ENCODE measurements at places on chromosomes 3 and 15. TPM values are rescaled to one million over a fixed set of nuclear protein-coding genes. Genes with fewer than 3 reads are reported as not detected.

DNA sequence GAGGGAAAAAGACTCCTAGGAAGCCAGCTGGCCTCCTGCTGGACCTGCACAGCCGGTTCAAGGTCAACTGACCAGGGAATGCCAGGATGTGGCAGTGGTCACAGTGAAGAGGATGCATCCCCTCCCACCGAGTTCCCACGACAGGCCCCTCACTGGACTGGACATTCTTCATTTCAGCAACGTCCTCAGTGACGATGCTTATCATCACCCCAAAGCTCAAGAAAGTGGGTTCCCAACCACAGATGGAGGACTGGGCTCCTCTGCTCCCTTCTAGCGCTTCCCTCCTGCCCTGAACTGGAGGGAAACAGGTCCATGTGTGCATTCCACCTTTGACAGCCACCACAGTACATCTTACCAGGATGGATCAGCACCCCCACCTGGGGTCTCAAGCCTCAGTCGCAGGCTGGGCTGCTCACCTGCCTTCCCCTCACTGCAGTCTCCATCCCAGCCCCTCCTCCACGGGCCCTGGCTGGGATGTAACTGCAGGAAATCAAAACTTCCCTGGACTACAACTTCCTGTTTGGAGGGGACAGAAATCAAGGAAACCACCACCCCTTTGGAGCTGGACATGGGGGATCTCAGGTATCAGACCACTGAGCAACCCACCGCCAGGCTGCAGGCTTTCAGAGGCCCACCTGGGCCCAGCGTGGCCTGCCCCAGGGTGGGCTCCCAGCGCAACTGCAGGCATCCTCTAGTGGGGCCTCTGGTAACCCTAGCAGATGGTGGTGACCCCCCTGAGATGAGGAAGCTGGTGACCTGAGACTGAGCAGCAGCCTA is 7.3 kb downstream of the CALML4 start:
- H3K27me3 ChIP-seq = no peaks in the 10 kb centered on the region
- H3K4me3 ChIP-seq = no peak overlapping the region
- no peak overlapping the region for H3K27ac ChIP-seq

GRCh38 chr3:120435621-120436020 is 15.2 kb downstream of the FSTL1 start:
- no peak overlapping the region for H3K27ac ChIP-seq
- no peaks in the 10 kb centered on the region for H3K4me1 ChIP-seq
- no peaks in the 10 kb centered on the region for H3K27me3 ChIP-seq
- DNase-seq = no peak
- no peak overlapping the region for H3K4me3 ChIP-seq

DNA sequence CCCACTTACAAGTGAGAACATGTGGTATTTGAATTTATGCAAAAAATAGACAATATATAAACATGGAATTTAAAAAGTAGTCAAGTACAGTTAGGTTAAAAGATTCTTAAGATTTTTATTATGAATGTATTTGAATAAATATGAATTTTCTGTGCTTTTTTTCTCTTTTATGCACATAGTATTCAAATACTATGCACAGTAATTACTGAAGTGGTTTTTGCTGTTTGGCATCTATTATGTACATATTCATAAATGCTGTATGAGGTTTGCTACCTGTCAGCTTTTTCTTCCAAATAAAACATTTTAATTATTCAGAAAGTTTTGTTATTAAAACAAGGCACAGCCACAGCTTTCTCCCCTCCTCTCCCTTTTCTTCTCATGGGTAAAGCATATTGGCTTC is 1272.7 kb downstream of the NSUN3 start:
- H3K27me3 ChIP-seq = no peaks in the 10 kb centered on the region
- H3K27ac ChIP-seq = no peak overlapping the region
- H3K4me3 ChIP-seq = no peak overlapping the region
- no peaks in the 10 kb centered on the region for H3K4me1 ChIP-seq

GRCh38 chr3:55882006-55882405 is 394.9 kb upstream of the WNT5A start:
- no peak for DNase-seq
- no peak overlapping the region for H3K4me3 ChIP-seq
- no peaks in the 10 kb centered on the region for H3K4me1 ChIP-seq
- H3K36me3 ChIP-seq = no peaks in the 10 kb centered on the region
- H3K27me3 ChIP-seq = no peaks in the 10 kb centered on the region

Gene FBXO40
- total RNA-seq = 57.2 TPM

DNA sequence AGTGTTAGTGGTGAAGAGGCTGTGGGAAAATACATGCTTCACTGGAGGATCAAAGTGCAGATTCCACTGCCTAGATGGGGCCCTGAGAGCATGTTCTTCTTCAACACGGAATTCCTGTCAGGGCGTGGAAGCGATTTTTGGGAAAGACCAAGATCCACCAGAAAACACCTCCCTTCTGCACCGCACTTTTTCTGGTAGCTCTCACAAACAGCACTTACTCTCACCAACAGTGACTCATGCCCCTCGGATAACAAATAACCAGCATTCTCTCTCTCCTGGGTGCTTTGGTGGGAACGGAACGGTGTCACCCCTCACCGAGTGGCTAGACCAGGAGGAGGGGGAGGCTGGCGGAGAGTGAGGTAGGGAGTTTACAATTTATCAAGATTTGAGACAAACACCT is 40.1 kb downstream of the ADAMTSL3 start:
- H3K27me3 ChIP-seq = no peaks in the 10 kb centered on the region
- no peak for DNase-seq
- no peak overlapping the region for H3K27ac ChIP-seq
- no peak overlapping the region for H3K4me3 ChIP-seq

DNA sequence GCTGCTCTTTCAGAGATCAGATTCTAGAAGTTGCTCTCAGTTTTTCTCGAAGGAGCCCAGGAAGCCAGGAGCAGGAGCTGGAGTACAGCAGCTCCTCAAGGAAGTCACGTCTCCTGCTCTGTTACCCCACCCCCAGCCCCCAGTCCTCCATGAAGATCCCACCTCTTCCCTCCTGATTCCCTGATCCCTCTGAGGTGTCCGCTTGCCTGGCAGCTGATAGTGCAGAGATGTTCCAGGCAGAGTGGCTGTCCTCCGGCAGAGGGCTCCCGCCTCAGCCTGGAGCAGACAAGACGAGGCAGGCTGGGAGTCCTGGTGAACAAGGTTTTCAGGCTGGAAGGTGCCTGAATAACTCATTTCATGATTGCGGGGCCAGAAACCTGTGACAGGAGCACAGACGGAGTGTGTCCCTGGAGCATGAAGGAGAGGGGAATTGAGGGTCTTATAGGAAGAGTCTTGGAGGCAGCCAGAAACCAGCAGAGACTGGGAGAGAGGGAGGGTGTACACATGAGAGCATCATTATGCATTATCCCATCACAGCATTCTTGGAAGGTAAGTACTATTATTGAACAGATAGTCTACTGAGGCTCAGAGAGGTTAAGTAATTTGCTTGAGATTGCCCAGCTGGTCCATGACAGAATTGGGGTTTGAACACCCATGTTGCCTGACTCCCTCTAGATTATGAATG is 1.2 kb downstream of the HRH1 start:
- no peaks in the 10 kb centered on the region for H3K36me3 ChIP-seq
- peak overlapping the region; percentile 67 for H3K4me3 ChIP-seq
- DNase-seq = peak; percentile 79

Gene NDN
- total RNA-seq = 11.7 TPM

Gene RETNLB
- not detected for total RNA-seq

- H3K4me1 ChIP-seq = no peaks in the 10 kb centered on the region
- H3K4me3 ChIP-seq = no peak overlapping the region
- DNase-seq = no peak
- no peaks in the 10 kb centered on the region for H3K27me3 ChIP-seq
Observed at GRCh38 chr3:8456412-8456811, 45.2 kb upstream of the LMCD1 start.

DNA sequence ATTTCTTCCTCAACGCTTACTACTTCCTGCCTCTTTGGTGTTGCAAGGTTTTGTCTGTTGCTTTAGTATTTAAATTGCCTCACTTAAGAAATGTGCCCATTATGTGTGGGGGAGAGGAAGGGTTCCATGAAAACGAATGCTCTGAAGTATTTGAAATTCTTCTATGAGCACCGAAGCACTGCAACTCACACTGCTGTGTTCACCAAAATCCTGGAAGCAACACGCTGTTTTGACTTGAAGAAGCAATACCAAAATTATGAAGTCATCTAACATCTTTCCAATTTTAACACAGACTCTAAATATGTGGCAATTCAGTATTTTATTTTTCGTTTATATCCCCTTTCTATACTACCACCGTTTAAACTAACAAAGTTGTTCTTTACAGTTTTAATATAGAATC is 101.5 kb downstream of the RBMS3 start:
- H3K27ac ChIP-seq = peak overlapping the region; percentile 47
- H3K4me1 ChIP-seq = peaks cover 24% of the 10 kb centered on the region
- H3K27me3 ChIP-seq = no peaks in the 10 kb centered on the region
- H3K4me3 ChIP-seq = no peak overlapping the region

DNA sequence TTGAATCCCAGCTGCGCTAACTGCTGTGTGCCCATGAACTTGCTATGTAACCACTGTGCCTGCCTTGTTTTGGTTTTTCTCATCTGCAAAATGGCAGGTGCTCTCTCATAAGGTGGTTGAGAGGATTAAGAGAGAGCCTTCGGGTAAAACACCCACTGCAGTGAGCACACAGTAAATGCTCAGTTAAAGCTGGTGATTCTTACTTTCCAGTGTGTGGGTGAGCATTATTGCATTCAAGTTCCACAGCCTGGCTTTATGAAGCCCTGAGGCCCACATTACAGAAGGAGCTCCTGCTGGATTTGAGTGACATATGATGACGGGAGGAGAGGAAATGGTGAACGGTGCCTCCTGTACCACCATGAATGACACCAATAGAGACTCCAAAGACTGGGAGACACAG is 83.5 kb upstream of the SEC13 start:
- H3K27ac ChIP-seq = no peak overlapping the region
- peaks cover 13% of the 10 kb centered on the region for H3K36me3 ChIP-seq
- no peaks in the 10 kb centered on the region for H3K4me1 ChIP-seq
- H3K27me3 ChIP-seq = no peaks in the 10 kb centered on the region
- H3K4me3 ChIP-seq = no peak overlapping the region

DNA sequence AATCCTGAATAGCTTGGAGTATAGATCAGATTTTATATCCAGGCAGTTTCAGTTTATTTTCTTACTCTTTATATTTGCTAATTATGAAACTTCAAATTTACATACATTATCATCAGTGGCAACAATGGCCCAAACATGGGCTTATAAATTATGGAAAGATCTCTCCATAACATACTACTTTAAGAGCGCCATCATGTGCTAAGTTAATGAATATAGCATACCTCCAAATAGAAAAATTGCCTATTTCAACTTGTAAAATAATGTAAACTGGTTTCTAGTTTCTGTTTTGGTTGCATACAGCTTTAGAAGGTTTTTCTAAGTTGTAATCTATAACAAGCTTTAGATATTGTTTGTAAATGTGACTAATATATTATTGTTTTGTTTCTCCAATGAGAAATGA is 531.3 kb upstream of the UBE2E2 start:
- no peaks in the 10 kb centered on the region for H3K36me3 ChIP-seq
- no peaks in the 10 kb centered on the region for H3K4me1 ChIP-seq
- DNase-seq = no peak
- H3K4me3 ChIP-seq = no peak overlapping the region
- H3K27ac ChIP-seq = no peak overlapping the region

DNA sequence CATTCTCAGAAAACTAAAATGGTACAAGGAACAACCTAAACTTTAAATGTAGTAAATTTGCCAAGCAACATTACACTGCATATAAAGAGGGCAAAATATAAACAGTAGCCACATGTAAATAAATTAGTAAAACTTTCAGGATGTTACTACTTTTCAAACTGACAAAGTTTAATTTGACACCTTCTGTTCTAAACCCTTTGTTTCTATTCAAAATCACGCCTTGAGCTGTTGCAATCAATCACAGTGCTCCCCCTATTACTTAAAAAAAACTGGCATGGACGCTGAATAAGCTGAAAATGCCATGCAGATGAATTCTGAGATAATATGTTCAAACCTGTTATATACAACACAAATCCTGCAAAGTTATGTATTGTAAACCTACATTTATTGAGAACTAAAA is 69.3 kb downstream of the SATB1 start:
- H3K27me3 ChIP-seq = no peaks in the 10 kb centered on the region
- H3K4me3 ChIP-seq = no peak overlapping the region
- H3K27ac ChIP-seq = no peak overlapping the region

GRCh38 chr3:187027531-187028278 is 97.4 kb downstream of the ST6GAL1 start:
- H3K4me3 ChIP-seq = no peak overlapping the region
- no peaks in the 10 kb centered on the region for H3K36me3 ChIP-seq
- H3K4me1 ChIP-seq = no peaks in the 10 kb centered on the region
- no peak overlapping the region for H3K27ac ChIP-seq
- H3K27me3 ChIP-seq = no peaks in the 10 kb centered on the region

- H3K27ac ChIP-seq = no peak overlapping the region
- peaks cover 9% of the 10 kb centered on the region for H3K4me1 ChIP-seq
- no peak for DNase-seq
- H3K36me3 ChIP-seq = no peaks in the 10 kb centered on the region
- no peak overlapping the region for H3K4me3 ChIP-seq
Observed at GRCh38 chr15:61041886-61042285, 187.2 kb downstream of the RORA start.

GRCh38 chr15:91845720-91846119 is 7.8 kb upstream of the SLCO3A1 start:
- H3K27me3 ChIP-seq = peaks cover 2% of the 10 kb centered on the region
- no peak for DNase-seq
- no peaks in the 10 kb centered on the region for H3K4me1 ChIP-seq
- no peak overlapping the region for H3K4me3 ChIP-seq
- H3K36me3 ChIP-seq = no peaks in the 10 kb centered on the region

Gene DISP2
- 0.05 TPM for total RNA-seq

Gene RPP25
- 0.64 TPM for total RNA-seq

GRCh38 chr15:66815318-66815717 is 113.3 kb downstream of the SMAD6 start:
- no peak for DNase-seq
- no peaks in the 10 kb centered on the region for H3K27me3 ChIP-seq
- no peak overlapping the region for H3K27ac ChIP-seq
- H3K36me3 ChIP-seq = no peaks in the 10 kb centered on the region
- no peaks in the 10 kb centered on the region for H3K4me1 ChIP-seq
- no peak overlapping the region for H3K4me3 ChIP-seq

DNA sequence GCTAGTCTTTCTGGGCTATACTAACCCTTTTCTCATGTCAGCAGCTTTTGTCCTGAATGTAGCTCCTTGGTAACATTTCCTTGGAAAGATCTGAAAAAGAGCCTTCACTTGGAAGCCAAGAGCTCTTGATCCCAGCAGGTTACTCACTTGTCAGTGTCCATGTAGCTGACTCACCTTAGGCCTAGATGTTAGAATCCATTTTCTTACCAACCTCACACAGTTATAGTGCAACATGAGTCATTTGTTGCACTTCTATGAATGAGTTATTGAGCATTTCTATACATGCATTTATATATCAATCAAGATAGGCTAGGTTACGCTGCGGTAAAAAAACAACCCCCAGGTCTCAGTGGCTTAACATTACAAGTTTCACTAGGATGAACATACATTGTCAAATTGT is 106.8 kb upstream of the SLC7A14 start:
- H3K36me3 ChIP-seq = no peaks in the 10 kb centered on the region
- peaks cover 10% of the 10 kb centered on the region for H3K4me1 ChIP-seq
- H3K27me3 ChIP-seq = no peaks in the 10 kb centered on the region
- DNase-seq = no peak

GRCh38 chr15:68983961-68984481 is 30.5 kb upstream of the NOX5 start:
- no peaks in the 10 kb centered on the region for H3K36me3 ChIP-seq
- no peak for DNase-seq
- no peak overlapping the region for H3K4me3 ChIP-seq
- peaks cover 7% of the 10 kb centered on the region for H3K27me3 ChIP-seq

All from psoas muscle (tissue), 8 donors.